Activated CD4-positive, alpha-beta T cell treated with anti-CD3 and anti-CD28 coated beads, Interleukin-2, Interleukin-6, amounts not matched to agents 100 ng/mL and 50 ng/mL, durations not matched to agents 16 hours and 8 hours (primary cell): ENCODE measurements at places on chromosomes 3 and 15.

DNA sequence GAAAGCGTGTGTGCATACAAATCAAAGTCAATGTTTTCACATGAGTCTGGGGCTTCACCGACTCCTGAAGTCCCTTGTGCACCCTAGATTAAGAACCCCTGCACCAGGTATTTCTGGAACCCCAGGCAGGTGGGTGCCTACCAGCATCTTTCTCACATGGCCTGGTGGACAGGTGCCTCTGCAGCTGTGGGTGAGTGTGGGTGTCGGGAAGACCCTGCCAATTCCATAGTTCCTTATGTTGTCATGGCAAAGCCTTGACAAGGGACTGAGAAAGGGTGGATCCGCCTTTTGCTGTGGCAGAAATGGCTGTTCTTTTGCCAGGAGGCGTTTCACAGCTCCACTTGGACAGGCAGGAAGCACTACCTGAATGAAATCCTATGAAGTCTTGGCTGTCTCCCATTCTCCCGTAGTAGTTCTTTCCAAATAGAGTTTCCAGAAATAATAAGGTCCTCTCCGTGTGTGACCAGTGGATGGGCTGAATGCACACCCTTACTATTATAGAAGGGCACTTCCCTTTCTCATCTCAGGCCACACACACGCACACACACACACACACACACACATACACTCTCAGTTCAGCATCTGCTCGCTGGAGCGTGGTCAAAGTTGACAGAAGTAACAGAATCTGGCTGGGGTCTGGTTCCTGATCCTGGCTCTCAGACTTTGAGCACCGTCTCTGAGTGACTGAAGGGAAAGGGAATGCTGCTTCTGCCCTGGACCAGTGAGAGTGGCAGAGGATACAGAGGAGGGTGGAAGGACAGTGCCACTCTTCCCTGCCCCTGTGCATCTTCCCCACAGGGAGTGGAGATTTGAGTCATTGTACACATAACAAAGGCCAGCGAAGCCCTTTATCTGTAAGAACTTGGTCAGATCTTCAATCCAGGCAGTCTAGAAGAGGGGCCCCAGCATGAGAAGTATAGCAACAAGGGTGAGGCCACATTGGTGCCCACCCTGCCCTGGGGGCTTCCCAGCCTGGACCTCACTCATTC is 38.7 kb downstream of the PDIA5 start:
- DNase-seq = no peak

- DNase-seq = peak; percentile 19
Observed at GRCh38 chr3:66989860-66990696, 8.0 kb upstream of the KBTBD8 start.

DNA sequence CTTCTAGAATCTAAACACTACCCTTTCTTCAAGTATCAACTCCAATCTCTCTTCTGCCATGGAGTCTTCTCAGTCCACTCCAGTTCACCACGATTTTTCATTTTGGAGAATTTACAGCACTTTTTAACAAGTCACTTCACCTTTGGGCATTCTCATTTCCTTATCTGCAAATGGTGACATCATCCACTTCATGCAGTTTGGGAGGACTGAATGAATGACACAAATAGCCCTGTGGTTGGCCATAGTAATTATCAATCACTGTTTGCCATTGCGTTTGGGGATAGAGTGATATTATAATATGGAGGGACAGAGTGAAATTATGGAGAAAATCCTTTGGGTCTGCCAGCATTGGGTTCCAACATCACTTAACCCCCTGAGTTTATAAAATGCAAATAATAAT is 38.0 kb upstream of the TM4SF1 start:
- DNase-seq = no peak

GRCh38 chr3:50157827-50158529 is 2.9 kb downstream of the SEMA3F start:
- DNase-seq = no peak

- no peak for DNase-seq
Observed at GRCh38 chr3:177065285-177066033, 131.8 kb downstream of the TBL1XR1 start.

GRCh38 chr3:169305460-169305859 is 358.1 kb downstream of the MECOM start:
- no peak for DNase-seq

DNA sequence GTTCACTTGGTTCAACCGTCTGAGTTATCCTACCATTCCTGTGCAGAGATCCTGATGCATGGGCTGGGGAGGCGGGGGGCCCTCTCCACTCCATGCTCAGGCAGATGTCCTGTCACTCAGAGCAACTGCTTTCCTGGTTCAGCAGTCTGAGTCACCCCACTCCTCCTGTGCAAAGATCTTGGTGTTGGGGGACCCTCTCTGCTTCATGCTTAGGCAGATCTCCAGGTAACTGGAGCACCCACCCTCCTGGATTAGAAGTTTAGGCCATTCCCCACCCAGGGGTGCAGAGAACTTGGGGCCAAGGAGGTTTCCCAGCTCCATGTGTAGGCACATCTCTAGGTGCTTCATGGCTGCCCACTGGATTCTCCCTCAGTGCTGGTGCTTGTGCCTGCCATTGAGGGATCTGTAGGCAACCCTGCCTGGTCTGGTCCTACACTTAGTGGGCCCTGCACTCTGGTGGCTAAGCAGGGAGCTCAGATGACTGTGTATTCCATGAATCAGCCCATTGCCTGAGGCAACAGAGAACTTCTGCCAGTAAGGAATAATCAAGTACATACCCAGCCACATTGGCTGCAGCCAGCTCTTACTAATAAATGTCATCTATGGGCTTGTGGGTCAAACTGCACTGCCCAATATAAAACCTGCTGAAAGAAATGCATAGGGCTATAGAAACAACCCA is 465.4 kb upstream of the THBS1 start:
- DNase-seq = no peak

GRCh38 chr3:139355476-139355875 is 11.7 kb downstream of the MRPS22 start:
- no peak for DNase-seq

GRCh38 chr15:70243686-70244540 is 146.2 kb upstream of the TLE3 start:
- DNase-seq = no peak

GRCh38 chr3:51706788-51707731 is at the start of gene GRM2:
Gene GRM2 (plus strand): TSS chr3:51707068. CDS start chr3:51708984, 1,916 bp downstream.
- DNase-seq = no peak

DNA sequence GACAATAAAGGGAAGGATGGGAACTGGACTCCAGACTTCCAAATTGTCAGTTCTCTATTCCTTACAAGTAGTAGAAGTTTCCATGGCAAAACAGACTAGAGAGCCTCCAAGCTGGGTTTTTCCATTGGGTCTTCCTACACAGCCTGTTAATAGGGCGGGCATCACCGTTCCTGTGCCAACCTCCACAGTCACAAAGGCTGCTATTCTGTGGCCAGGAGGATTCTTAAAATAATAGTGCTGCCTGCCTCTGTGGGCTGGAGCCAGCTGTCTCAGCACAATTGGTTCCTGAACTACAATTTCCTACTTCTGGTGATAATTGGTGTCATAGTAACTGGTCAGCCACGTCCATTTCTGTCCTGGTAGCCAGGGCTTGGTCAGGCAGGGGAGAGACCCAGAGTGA is 38.6 kb downstream of the LYZL4 start:
- no peak for DNase-seq

- DNase-seq = no peak
Observed at GRCh38 chr3:176798680-176799079, 398.6 kb downstream of the TBL1XR1 start.

DNA sequence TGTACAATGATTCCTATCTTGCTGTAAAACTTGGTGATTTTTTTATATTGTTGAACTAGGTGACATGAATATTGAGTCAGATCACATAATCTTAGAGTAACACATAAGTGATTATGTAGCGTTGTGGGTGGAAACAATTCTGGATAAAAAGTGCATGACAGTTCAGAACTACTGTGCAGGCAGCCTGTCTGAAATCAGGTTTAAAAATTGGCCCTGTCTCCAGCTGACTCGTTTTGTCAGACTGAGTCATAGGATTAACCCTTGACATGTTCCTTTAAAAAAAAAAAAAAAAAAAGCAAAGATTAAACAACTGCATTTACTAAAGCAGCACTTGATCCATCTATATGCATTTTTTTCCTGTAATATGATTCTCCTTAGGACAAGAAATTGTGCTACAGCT is 160.0 kb upstream of the CGNL1 start:
- peak; percentile 8 for DNase-seq

- peak; percentile 75 for DNase-seq
Observed at GRCh38 chr3:53109190-53109589, 21.0 kb downstream of the RFT1 start.

DNA sequence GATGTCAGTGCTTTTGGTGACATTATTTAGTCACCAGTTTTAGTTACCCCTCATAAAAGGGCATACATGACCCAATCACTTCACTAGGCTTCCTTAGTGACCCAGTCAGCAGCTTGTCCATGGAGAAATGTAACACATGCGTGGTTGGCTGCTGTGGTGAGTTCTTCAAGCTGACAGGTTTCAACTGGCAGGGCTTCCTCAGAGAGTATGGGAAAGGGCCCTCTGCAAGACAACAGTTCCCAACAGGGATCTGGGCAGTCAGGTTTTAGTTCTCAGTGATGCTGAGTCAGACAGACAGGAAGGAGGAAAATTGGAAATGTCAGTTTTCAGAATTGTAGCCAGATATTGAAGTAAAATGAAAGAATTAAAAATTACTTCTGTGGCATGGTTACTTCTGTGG is 282.5 kb downstream of the TBL1XR1 start:
- no peak for DNase-seq

GRCh38 chr15:82533801-82534200 is 6.5 kb downstream of the RPS17 start:
- DNase-seq = no peak

- peak; percentile 29 for DNase-seq
Observed at GRCh38 chr3:52153389-52154096, 680 bp downstream of the POC1A start.

- no peak for DNase-seq
Observed at GRCh38 chr15:97687654-97688053, 272.8 kb upstream of the ARRDC4 start.

- DNase-seq = no peak
Observed at GRCh38 chr3:101940521-101941317, 91.4 kb downstream of the NFKBIZ start.

DNA sequence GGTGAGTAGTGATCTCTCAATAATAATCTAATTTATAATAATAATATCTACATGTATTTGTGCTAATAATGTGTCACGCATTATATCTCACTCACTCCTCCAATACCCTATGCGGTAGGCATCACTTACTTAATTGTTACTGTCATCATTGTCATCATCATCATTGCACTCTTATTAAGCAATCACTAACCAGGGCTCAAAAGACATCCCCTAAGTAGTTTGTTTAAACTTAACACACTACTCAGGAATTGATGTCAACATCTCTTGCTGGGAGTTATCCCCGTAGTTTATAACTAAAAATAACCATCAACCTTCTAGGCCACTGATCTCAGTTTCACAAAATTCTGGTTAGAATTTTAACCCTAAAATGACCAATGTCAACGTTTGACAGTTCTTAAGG is 56.8 kb upstream of the ICE2 start:
- DNase-seq = no peak

- DNase-seq = no peak
Observed at GRCh38 chr3:127749787-127750225, 72.5 kb downstream of the MGLL start.

DNA sequence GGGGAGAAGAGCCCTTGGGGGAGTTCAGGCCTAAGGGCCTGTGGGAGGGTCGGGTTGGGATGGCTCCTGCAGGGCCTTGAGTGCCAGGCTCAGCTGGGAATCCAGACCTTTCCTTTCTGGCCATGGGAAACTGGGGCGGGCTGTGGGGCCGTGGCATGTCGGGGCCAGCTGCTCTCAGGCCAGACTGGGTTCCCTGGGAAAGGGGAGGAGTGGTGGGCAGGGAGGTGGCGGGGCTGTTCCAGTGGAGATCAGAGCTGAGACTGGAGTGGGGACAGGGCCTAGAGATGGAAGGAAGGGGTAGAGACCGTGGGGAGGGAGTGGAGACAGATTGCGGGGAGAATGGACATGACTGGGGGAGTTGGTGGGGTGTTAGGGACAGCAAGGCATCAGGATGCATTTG is 20.3 kb downstream of the FBLN2 start:
- no peak for DNase-seq

- DNase-seq = no peak
Observed at GRCh38 chr3:14605067-14605466, 46.5 kb upstream of the CCDC174 start.

DNA sequence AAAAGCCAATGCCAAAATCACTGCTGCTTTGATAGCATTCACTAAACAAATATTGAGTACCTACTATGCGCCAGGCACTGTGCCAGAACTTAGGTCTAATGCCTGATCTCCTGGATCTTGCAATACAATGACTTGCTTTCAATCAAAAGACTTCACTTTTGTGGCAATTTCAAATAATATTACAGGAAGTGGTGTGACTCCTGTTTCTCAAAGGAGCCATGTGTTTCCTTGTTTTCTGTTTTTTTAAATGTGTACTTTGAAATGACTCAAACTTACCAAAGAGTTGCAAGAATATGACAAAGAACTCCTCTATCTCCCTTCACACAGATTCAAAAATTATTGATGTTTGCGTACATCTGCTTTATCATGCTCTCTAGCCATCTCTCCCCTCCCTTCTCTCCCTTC is 18.3 kb downstream of the OSBPL10 start:
- peak; percentile 16 for DNase-seq

DNA sequence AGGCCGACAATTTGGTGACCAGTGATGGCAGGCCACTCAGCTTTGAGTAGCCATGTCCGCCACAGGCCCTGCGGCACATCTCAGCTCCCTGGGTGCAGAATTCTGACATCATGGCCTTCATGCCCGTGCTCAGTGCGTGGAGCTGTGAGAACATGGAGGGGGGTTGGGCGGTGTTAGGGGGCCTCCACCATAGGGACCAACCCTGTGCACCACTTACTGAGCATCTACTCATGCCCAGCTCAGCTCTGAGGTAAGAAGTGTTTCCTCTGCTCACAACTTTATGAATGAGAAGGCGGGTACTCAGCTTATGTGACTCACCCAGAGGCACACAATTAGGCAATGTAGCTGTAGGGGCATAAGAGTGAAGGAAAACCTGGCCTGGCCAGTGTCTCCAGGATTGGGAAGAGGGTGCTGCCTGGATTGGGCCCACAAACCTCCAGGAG is 10.5 kb downstream of the ACOX2 start:
- peak; percentile 39 for DNase-seq

DNA sequence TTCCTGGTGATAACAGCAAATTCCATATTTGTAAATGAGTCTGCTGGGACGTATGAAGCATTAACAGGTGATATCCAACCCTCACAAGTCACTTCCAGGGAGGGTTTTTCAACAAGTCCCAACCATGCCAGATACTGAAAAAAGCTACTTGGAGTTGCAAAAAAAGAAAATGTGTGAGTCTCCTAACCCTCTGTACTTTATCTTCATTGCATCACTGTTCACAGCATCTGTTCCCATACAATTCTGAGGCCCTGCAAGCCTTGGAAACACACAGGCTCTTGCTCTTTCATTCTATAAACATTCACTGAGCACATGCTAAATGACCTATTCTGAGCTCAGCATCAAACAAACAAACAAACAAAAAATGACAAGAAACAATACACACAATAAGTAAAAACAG is 120.8 kb downstream of the RFTN1 start:
- DNase-seq = no peak
